ENCODE measurements at places on chromosomes 5 and 9.

GRCh38 chr5:122022966-122023365, 55.1 kb downstream of the LOX start:
- no peaks in the 10 kb centered on the region for H3K4me1 ChIP-seq
- H3K4me3 ChIP-seq: no peak overlapping the region
- H3K27ac ChIP-seq: no peak overlapping the region
- H3K27me3 ChIP-seq: no peaks in the 10 kb centered on the region
- no peak for DNase-seq
- peaks cover 35% of the 10 kb centered on the region for H3K36me3 ChIP-seq

- peaks cover 2% of the 10 kb centered on the region for H3K4me1 ChIP-seq
- H3K27ac ChIP-seq: no peak overlapping the region
- peaks cover 3% of the 10 kb centered on the region for H3K36me3 ChIP-seq
- no peaks in the 10 kb centered on the region for H3K27me3 ChIP-seq
- DNase-seq: no peak
- H3K4me3 ChIP-seq: no peak overlapping the region
Observed at GRCh38 chr9:110125207-110125751, 82.7 kb downstream of the C9orf152 start.

GRCh38 chr9:32426278-32426939, 42.0 kb downstream of the ACO1 start:
- no peaks in the 10 kb centered on the region for H3K27me3 ChIP-seq
- H3K4me1 ChIP-seq: no peaks in the 10 kb centered on the region
- H3K36me3 ChIP-seq: peaks cover 11% of the 10 kb centered on the region
- H3K27ac ChIP-seq: no peak overlapping the region
- H3K4me3 ChIP-seq: no peak overlapping the region

- peaks cover 6% of the 10 kb centered on the region for H3K27me3 ChIP-seq
- no peak overlapping the region for H3K27ac ChIP-seq
- no peaks in the 10 kb centered on the region for H3K4me1 ChIP-seq
- DNase-seq: no peak
Observed at GRCh38 chr9:1261266-1261665, 211.1 kb downstream of the DMRT2 start.

GRCh38 chr9:126228781-126229444, 97.7 kb upstream of the MVB12B start:
- peak; percentile 62 for DNase-seq
- H3K36me3 ChIP-seq: peaks cover 3% of the 10 kb centered on the region
- no peak overlapping the region for H3K27ac ChIP-seq
- H3K27me3 ChIP-seq: peaks cover 63% of the 10 kb centered on the region
- no peaks in the 10 kb centered on the region for H3K4me1 ChIP-seq

DNA sequence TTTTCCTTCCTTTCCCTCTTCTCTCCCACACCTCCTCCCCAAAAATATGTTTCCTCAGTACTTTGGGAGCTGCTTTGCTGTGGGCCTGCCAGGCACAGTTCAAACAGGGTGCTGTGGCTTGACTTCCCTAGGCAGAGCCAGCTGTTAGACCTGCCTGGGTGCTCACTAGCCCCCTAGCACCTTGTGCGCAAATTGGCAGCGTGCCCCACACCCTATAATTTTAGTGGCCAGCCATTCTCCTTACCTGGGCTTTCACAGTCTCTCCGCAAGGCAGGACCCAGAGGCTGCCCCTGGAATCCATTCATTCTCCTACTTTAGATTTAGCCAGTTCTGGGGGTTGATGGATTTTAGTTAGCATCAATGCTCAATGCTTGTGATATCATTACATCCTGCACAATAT, 72.3 kb downstream of the ANGPTL2 start:
- H3K4me3 ChIP-seq: no peak overlapping the region
- H3K36me3 ChIP-seq: no peaks in the 10 kb centered on the region
- peaks cover 21% of the 10 kb centered on the region for H3K4me1 ChIP-seq

DNA sequence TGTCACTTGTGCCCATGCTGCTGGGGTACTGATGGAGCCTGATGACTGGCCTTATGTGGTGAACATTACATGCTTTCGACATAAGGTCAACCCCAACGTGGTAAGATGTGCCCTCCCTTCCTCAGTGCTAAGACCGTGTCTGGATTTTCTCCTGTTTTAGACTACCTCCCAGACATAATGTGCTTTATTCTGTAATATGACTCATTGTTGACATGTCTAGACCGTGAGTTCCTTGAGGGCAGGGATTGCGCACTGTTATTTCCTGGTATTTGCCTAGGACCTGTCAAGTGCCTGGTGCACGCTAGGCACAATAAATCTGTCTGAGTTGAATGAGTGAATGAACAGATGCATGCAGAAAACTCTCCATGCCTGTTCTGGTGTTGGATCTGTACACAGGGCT, 346.0 kb downstream of the KDM4C start:
- H3K4me3 ChIP-seq: no peak overlapping the region
- H3K27me3 ChIP-seq: no peaks in the 10 kb centered on the region
- H3K4me1 ChIP-seq: peaks cover 7% of the 10 kb centered on the region

- no peak for DNase-seq
- no peaks in the 10 kb centered on the region for H3K27me3 ChIP-seq
- H3K36me3 ChIP-seq: no peaks in the 10 kb centered on the region
- no peak overlapping the region for H3K27ac ChIP-seq
Observed at GRCh38 chr9:5696884-5697283, 68.0 kb downstream of the RIC1 start.

DNA sequence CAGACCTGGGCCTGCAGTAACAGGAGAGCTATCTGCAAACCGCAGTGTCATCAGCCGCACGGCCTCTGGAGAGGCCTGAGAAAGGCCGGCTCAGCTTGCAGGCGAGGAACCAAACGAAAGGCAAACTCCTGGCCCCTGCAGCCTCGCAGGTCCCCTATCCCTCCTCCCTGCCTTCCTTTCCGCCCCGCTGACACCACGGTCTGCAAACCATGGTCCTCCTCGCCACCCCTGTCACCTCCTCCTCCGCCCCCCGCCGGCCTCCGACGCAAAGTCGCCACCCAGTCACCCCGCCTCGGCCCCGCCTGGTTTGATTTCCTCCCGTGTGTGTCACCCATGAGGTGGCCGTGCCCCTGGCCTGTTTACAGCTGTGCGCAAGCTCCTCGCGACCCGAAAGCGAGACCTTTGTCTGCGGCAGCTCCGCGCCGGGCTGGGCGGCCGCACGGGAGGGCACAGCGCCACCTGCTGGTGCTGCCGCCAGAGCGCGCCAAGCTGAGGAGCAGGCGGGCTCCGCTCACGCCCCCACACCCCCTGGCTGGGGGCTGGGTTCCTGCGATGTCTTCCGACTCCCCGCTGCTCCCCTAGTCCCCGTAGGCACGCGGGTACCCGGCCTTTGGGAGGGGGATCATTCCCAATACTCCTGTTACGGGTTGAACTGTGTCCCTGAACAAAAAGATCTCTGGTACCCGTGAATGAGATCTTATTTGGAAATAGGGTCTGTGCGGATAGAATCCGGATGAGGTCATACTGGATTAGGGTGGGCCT, 19.4 kb downstream of the GBGT1 start:
- peak overlapping the region; percentile 92 for H3K4me3 ChIP-seq
- peaks cover 90% of the 10 kb centered on the region for H3K36me3 ChIP-seq
- peak overlapping the region; percentile 100 for H3K27ac ChIP-seq
- DNase-seq: peak; percentile 96
- no peaks in the 10 kb centered on the region for H3K27me3 ChIP-seq

DNA sequence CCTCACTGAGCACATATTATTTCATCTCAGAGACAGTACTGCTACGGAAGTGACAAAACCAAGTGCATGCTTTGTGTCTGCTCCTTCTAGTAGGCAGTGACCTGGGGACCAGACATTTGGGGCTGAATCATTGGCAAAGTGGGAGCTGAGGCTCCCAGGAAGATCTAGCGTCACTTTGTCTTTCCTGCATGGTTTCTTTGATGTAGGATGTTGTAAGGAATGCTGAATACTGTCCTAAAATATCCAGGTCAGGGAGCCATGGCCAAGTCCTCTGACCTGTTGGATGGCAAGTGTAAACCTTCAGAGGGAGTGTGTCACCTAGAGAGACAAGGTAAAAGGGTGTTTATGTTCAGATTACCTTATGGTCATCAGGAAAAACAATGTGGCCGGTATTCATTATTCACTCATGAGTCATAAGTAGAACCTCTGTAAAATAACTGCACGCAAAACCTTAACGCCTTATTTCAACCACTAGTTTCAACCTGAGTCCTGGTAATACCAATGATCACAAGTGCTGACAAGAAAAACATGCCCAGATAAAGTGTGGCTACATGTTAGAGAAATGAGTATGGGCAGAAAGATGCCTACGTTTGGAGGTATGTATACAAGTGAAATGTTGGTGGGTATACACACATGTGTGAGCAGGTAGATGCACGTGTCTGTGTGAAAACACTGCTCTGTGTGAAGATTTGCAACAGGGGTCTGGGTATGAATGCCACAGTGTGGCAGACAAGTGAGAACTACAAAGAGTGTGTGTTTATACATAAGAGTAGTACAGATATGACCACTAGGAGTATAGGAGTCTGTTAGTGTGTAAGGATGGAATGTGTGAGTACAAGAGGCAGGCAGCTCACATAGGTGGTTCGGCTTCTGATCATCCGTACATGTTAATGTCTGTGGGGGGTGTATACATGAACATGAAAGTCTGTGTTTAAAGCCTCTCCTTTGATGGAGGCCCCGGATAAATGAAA, 263.9 kb downstream of the SPOCK1 start:
- peaks cover 13% of the 10 kb centered on the region for H3K27me3 ChIP-seq
- peaks cover 2% of the 10 kb centered on the region for H3K36me3 ChIP-seq
- no peak overlapping the region for H3K4me3 ChIP-seq
- DNase-seq: no peak
- no peak overlapping the region for H3K27ac ChIP-seq

DNA sequence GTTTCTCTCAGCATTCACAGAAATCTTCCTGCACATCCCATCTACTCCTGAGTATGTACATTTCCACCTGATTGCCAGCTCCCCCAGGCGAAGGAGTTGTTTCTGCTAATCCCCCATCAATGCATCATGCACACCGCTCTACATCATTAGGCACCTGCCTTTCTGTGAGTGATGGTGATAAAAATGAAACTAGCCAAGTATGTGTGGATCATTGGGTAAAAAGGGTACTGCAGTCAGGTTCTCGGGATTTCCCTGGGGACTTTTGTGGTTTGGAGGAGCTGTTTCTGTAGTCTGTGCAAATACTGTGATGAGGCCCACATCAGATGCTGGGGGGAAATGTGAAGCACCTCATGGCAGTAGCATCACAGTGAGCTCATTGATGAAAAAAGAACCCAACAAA, 30.4 kb downstream of the CAMK4 start:
- DNase-seq: peak; percentile 31
- peaks cover 5% of the 10 kb centered on the region for H3K36me3 ChIP-seq
- H3K4me3 ChIP-seq: peak overlapping the region; percentile 32
- peak overlapping the region; percentile 12 for H3K27ac ChIP-seq
- H3K27me3 ChIP-seq: no peaks in the 10 kb centered on the region

GRCh38 chr9:134267305-134267880, 58.9 kb upstream of the RXRA start:
- no peak overlapping the region for H3K27ac ChIP-seq
- H3K4me3 ChIP-seq: no peak overlapping the region

- no peak overlapping the region for H3K27ac ChIP-seq
- no peak overlapping the region for H3K4me3 ChIP-seq
- H3K27me3 ChIP-seq: no peaks in the 10 kb centered on the region
- DNase-seq: no peak
- no peaks in the 10 kb centered on the region for H3K36me3 ChIP-seq
Observed at GRCh38 chr9:115615821-115616665, 498.1 kb upstream of the TNC start.

DNA sequence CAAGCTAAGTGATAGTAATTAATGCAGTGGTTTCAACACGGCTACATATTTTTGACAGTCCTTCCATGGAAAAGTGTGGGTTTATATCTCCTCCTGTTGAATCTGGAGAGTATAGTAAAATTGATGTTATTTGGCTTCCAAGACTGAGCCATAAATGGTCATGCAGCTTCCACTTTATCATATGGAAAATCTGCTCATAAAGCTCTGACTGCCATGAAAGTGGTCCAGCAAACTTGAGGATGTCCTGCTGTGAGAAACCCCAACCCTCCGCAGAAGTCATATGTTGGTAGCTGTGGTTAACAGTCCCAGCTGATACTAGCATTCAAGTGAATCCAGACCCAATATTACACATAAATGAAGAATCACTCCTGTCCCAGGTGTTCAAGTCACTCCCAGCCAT, 378.3 kb downstream of the KCTD16 start:
- H3K4me3 ChIP-seq: no peak overlapping the region
- H3K4me1 ChIP-seq: no peaks in the 10 kb centered on the region
- H3K27me3 ChIP-seq: no peaks in the 10 kb centered on the region
- no peak overlapping the region for H3K27ac ChIP-seq

GRCh38 chr9:34686231-34686630, 4.8 kb downstream of the CCL19 start:
- no peak overlapping the region for H3K27ac ChIP-seq
- H3K4me3 ChIP-seq: no peak overlapping the region
- H3K36me3 ChIP-seq: no peaks in the 10 kb centered on the region
- DNase-seq: no peak

DNA sequence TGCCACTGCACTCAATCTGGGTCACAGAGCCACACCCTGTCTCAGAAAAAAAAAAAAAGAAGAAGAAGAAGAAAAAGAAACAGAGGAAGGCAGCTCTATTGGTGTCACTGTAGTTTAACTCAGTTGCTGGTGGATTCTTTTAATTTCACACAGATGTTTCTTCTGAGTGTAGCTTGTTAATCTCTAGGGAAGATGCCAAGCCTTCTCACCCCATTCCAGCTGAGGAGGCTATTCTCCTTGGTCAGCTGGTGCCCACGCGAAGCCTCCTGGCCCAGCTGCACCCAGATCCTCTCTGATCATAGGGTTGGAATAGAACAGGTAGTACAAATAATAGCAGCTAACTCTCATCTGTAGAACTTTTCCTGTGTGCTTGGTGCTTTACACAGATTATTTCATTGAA, 113.8 kb upstream of the SPRY4 start:
- no peak overlapping the region for H3K4me3 ChIP-seq
- H3K27ac ChIP-seq: no peak overlapping the region
- H3K36me3 ChIP-seq: peaks cover 2% of the 10 kb centered on the region
- H3K4me1 ChIP-seq: peaks cover 25% of the 10 kb centered on the region

DNA sequence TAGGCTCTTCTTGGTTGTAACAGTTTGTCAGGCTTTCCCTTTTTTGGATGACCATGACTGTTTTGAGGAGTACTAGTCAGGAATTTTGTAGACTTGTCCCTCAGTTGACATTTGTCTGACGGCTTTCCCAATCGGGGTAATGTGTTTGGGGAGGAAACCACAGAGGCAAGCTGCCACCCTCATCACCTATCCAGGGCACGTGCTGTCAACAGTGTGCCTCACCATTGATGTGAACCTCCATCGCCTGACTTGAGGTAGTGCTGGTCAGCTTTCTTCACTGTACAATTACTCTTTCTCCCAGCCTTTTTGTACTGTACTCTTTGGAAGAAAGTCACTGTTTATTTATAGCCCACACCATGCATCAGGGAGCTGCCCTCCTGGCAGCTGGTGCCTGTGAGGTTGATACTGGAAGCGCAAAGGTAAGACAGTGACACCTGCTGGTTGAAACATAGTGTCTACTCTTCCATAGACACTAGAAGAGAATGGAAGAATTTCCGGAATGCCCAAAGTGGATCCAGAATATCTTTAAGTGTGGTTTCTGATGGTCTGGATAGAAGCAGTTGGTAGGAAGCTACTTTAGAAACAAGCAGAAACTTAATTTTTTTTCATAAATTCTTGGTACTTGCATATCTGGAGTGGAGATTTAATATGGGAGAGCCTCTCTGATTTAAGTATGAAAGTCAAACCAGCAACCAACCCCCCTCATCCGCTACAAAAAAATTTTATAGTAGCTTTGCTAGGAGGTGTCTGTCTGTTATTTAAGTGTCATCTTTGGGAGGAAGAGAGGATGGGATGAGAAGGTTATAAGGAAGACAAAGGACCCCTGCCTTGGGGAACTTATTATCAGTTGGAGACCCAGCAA, 69.3 kb downstream of the SNX30 start:
- no peak overlapping the region for H3K27ac ChIP-seq
- peaks cover 22% of the 10 kb centered on the region for H3K36me3 ChIP-seq

GRCh38 chr9:95125652-95126051, 191.9 kb downstream of the FANCC start:
- no peaks in the 10 kb centered on the region for H3K27me3 ChIP-seq
- no peak for DNase-seq
- H3K4me1 ChIP-seq: no peaks in the 10 kb centered on the region
- no peak overlapping the region for H3K4me3 ChIP-seq
